ENCODE measurements at places on chromosomes 16 and 17. TPM values are rescaled to one million over a fixed set of nuclear protein-coding genes. Genes with fewer than 3 reads are reported as not detected.

NLRC5 gene
- total RNA-seq = 26.0 TPM

ITGAX gene
- total RNA-seq = 2.8 TPM

MAF gene
- total RNA-seq = 158 TPM

CNTNAP4 gene
- not detected for total RNA-seq

RRAD gene
- 6.1 TPM for total RNA-seq

KRTAP2-2 gene
- total RNA-seq = not detected

ITGAD gene
- not detected for total RNA-seq

CDRT4 gene
- 12.5 TPM for total RNA-seq

ZG16 gene
- not detected for total RNA-seq

FBXW10 gene
- total RNA-seq = 1.4 TPM

ALOX12B gene
- not detected for total RNA-seq

MYH1 gene
- total RNA-seq = under 0.01 TPM

FNDC8 gene
- not detected for total RNA-seq

HGS gene
- 68.1 TPM for total RNA-seq

ALOXE3 gene
- not detected for total RNA-seq

MYH2 gene
- total RNA-seq = not detected

CSH2 gene
- not detected for total RNA-seq

TEDC2 gene
- total RNA-seq = 0.96 TPM

TEKT1 gene
- not detected for total RNA-seq

TBC1D3L gene
- 12.5 TPM for total RNA-seq

KRT33A gene
- not detected for total RNA-seq

SPNS2 gene
- 16.3 TPM for total RNA-seq

CFAP119 gene
- 9.6 TPM for total RNA-seq

DNAH2 gene
- total RNA-seq = 0.20 TPM

HOXB5 gene
- total RNA-seq = not detected

CYGB gene
- total RNA-seq = 14.7 TPM

ZNF688 gene
- 10.6 TPM for total RNA-seq

TP53TG3E gene
- not detected for total RNA-seq

PIK3R5 gene
- total RNA-seq = 3.7 TPM

CHRNE gene
- 0.29 TPM for total RNA-seq

C1QL1 gene
- total RNA-seq = not detected

XYLT1 gene
- total RNA-seq = 11.0 TPM

PRR14 gene
- 26.5 TPM for total RNA-seq

KCNJ18 gene
- total RNA-seq = not detected

LPCAT2 gene
- 239 TPM for total RNA-seq

CDK5RAP3 gene
- 202 TPM for total RNA-seq

KRTAP2-1 gene
- total RNA-seq = not detected

KRT39 gene
- total RNA-seq = not detected

RAB34 gene
- 138 TPM for total RNA-seq

PNPO gene
- 73.3 TPM for total RNA-seq

CSF3 gene
- not detected for total RNA-seq

ABCA10 gene
- total RNA-seq = 8.4 TPM

CANT1 gene
- 21.2 TPM for total RNA-seq

KIFC3 gene
- total RNA-seq = 134 TPM

NUBP1 gene
- total RNA-seq = 34.5 TPM

KCNG4 gene
- total RNA-seq = not detected

PPP1R27 gene
- not detected for total RNA-seq

WNT9B gene
- not detected for total RNA-seq

GPR179 gene
- 0.13 TPM for total RNA-seq
